ENCODE measurements at places on chromosomes 1 and 21.

- DNase-seq: no peak
Observed at GRCh38 chr1:57307392-57308170, 116.3 kb downstream of the DAB1 start.

GRCh38 chr1:94805912-94806311, 14.2 kb upstream of the SLC44A3 start:
- peak; percentile 2 for DNase-seq

GRCh38 chr1:210598135-210598652, 269.5 kb downstream of the HHAT start:
- DNase-seq: no peak

GRCh38 chr1:63802109-63802508, 28.3 kb downstream of the ROR1 start:
- no peak for DNase-seq

- no peak for DNase-seq
Observed at GRCh38 chr1:185401019-185401418, 84.0 kb upstream of the IVNS1ABP start.

DNA sequence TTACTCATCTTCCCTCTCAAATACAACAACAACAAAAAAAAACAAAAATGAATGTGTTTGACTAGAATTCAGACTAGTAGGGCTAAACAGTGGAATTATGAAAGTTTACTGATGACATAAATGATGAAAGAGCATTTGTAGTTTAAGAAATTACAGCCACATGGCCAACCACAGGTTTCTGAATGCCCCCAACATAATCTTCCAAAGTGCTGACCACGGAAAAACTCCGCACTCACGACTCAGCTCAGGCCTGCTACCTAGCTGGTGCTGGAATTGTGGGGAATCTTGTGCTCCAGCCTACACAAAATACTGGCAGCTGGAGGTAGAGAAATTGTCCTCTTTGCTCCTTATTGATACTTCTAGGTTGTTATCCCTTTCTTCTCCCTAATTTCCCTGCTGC, 23.6 kb upstream of the TBX15 start:
- no peak for DNase-seq

GRCh38 chr1:98420376-98421084, 241.0 kb upstream of the SNX7 start:
- no peak for DNase-seq

- no peak for DNase-seq
Observed at GRCh38 chr1:222357252-222357651, 190.7 kb downstream of the HHIPL2 start.

GRCh38 chr1:153527023-153527682, 8.6 kb downstream of the S100A6 start:
- no peak for DNase-seq

DNA sequence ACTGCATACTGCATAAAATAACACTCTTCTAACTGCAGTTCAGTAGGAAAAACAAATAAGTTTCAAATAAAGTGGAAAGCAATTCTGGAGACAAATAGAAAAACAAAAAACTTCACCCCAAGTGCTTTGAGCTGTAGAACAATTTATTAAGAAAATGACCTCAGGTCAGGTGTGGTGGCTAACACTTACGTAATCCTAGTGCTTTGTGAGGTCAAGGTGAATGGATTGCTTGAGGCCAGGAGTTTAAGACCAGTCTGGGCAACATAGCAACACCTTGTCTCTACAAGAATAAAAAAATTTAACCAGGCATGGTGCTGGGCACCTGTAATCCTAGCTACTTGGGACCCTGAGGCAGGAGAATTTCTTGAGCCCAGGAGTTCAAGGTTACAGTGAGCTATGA, 5.0 kb upstream of the PPT1 start:
- no peak for DNase-seq

DNA sequence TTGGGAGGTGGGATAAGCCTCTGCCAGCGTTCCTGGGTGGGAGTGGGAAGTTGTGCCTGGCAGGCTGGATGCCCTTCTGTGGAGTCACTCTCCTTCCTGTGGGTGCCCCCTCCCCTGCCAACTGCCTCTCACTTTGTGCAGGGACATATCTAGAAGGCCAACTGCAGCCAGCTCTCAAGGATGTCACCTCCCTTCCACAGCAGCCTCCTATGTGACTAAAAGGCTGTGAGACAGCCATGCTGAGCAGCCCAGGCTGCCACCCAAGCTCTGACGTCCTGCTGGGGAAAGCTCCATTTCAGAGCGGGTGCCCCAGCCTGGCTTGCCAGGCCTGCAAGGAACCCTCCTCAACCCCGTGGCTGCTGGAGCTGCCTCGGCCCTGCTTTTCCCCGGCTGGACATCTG, 19.6 kb upstream of the SLC26A9 start:
- no peak for DNase-seq

- DNase-seq: peak; percentile 39
Observed at GRCh38 chr21:42593007-42593814, 60.2 kb upstream of the PDE9A start.

GRCh38 chr1:10978719-10979118, 33.7 kb upstream of the TARDBP start:
- no peak for DNase-seq

GRCh38 chr1:55886856-55887712, 671.9 kb upstream of the USP24 start:
- no peak for DNase-seq

- DNase-seq: no peak
Observed at GRCh38 chr1:169105434-169106094, 926 bp upstream of the ATP1B1 start.

DNA sequence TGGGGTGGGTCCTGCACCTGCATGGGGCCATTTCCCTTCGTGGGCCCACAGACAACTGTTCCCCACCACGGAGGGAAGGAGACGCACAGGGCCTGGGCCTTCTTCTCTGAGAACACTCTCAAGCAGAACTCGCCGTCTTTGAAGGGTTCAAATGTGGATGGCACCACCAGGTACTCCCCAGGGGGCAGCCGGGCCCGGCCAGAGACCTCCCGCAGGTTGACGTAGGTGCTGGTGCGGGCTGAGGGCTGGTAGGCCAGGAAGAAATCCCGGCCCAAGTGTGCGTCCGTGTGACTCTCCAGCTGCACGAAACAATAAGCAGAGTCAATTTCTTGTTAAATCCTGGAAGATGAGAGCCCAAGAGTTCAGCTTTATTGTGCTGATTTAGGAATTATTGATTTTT, 56.4 kb downstream of the CAPN8 start:
- DNase-seq: no peak

- DNase-seq: no peak
Observed at GRCh38 chr1:116628448-116628847, 39.1 kb downstream of the IGSF3 start.

- DNase-seq: no peak
Observed at GRCh38 chr1:166083887-166084286, 82.9 kb downstream of the FAM78B start.

- no peak for DNase-seq
Observed at GRCh38 chr1:179137617-179138255, 55.9 kb downstream of the TOR3A start.

GRCh38 chr1:3133686-3134085, 64.7 kb downstream of the PRDM16 start:
- no peak for DNase-seq

GRCh38 chr21:26374817-26375216, 198.3 kb downstream of the CYYR1 start:
- DNase-seq: no peak

Data from stimulated activated CD8-positive, alpha-beta memory T cell treated with anti-CD3 and anti-CD28 coated beads, Interleukin-4, amount 100 ng/mL, for 1 hour (primary cell).